Activated naive CD8-positive, alpha-beta T cell treated with anti-CD3 and anti-CD28 coated beads for 36 hours (primary cell): ENCODE measurements at places on chromosomes 12 and 14. TPM values are rescaled to one million over a fixed set of nuclear protein-coding genes. Genes with fewer than 3 reads are reported as not detected.
A peak's percentile ranks its signal among the peaks of the same experiment; 100 is the strongest.

GRCh38 chr12:71684081-71684480 lies 1.8 kb upstream of the TMEM19 start:
- no peak for DNase-seq
- H3K4me1 ChIP-seq, result peaks cover 16% of the 10 kb centered on the region
- peak overlapping the region; percentile 42 for H3K4me3 ChIP-seq
- H3K27me3 ChIP-seq, result no peaks in the 10 kb centered on the region
- no peaks in the 10 kb centered on the region for H3K36me3 ChIP-seq

The TAS2R14 gene
- 0.64 TPM for total RNA-seq

DNA sequence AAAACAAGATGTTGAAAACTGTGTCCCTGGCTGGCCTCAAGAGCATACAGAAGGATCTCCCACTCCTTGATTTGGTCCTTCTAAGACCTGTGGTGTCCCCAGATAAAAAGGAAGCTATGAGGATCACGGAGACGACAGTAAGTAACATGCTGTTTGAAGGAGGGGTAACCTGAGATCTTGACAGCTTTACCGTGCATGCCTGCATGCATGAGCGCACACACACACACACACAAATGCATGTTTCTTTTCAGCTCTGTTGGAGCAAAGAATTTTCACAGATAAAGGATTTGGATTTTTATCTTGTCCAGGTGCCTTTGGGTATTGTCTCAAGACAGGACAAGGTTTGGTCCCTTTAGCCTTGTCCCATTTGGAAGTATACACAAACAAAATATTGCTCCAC lies 411.6 kb upstream of the CCDC196 start:
- H3K27me3 ChIP-seq, result peaks cover 7% of the 10 kb centered on the region
- DNase-seq, result no peak
- no peak overlapping the region for H3K4me3 ChIP-seq
- no peaks in the 10 kb centered on the region for H3K4me1 ChIP-seq
- no peaks in the 10 kb centered on the region for H3K36me3 ChIP-seq
- no peak overlapping the region for H3K27ac ChIP-seq

- H3K36me3 ChIP-seq, result no peaks in the 10 kb centered on the region
- no peak overlapping the region for H3K4me3 ChIP-seq
- no peak for DNase-seq
- no peaks in the 10 kb centered on the region for H3K27me3 ChIP-seq
- no peak overlapping the region for H3K27ac ChIP-seq
- peaks cover 6% of the 10 kb centered on the region for H3K4me1 ChIP-seq
Measured at GRCh38 chr14:97543816-97544215, 746.6 kb downstream of the VRK1 start.

The NINJ2 gene
- 1.9 TPM for total RNA-seq

The GPR84 gene
- 1.2 TPM for total RNA-seq

The MYF6 gene
- total RNA-seq, result not detected

GRCh38 chr14:91048265-91048664 lies 12.2 kb downstream of the RPS6KA5 start:
- no peak overlapping the region for H3K4me3 ChIP-seq
- H3K27me3 ChIP-seq, result no peaks in the 10 kb centered on the region
- peaks cover 16% of the 10 kb centered on the region for H3K36me3 ChIP-seq
- H3K4me1 ChIP-seq, result peaks cover 33% of the 10 kb centered on the region

DNA sequence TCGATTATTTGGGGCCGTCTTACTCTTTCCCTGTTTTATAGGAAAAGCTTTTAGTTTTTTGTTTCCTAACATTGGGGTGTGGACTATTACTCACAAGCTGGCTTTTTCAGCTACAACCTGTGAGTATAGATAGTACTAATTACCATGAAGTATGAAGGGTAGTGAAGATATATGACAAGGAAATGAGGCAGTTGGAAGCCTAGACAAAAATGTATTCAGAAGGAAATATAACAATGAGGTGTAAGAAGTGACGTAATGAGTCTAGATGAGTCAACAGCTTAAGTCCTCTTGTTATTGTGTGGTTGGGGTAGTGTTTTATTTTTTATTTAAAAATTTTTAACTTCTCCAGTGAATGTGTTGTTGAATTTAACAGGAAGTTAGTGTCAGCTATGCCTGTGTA lies 804.5 kb downstream of the NRXN3 start:
- H3K36me3 ChIP-seq, result no peaks in the 10 kb centered on the region
- no peak overlapping the region for H3K27ac ChIP-seq

DNA sequence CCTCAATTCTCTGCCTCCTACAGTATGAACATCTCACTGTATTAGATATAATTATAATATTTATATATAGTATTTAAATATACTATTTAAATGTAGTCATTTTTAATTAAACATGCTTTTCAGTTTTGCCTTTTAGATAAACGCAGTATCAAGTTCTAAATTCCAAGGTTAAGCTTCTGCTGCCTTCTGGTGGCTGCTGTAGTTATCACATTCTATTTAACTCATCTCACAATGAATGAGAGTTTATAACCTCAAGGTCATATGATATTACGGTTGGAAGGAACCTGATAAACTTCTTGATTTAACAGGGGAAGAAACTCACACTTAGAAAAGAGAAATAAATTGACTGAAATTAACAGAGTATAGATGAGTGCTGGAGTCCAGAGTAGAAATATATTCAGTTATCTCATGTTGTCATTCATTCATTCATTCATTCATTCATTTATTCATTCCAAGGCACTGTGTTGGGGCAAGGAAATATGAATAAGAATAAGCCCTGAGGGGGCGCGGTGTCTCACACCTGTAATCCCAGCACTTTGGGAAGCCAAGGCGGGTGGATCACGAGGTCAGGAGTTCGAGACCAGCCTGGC lies 31.9 kb downstream of the GUCY2C start:
- H3K4me1 ChIP-seq, result peaks cover 6% of the 10 kb centered on the region
- H3K4me3 ChIP-seq, result no peak overlapping the region
- H3K27ac ChIP-seq, result no peak overlapping the region
- H3K27me3 ChIP-seq, result no peaks in the 10 kb centered on the region
- no peak for DNase-seq
- H3K36me3 ChIP-seq, result no peaks in the 10 kb centered on the region
